ENCODE measurements at places on chromosomes 12 and 14.
A peak's percentile ranks its signal among the peaks of the same experiment; 100 is the strongest.

GRCh38 chr14:76080471-76080870, 71.3 kb upstream of the GPATCH2L start:
- no peak for DNase-seq

DNA sequence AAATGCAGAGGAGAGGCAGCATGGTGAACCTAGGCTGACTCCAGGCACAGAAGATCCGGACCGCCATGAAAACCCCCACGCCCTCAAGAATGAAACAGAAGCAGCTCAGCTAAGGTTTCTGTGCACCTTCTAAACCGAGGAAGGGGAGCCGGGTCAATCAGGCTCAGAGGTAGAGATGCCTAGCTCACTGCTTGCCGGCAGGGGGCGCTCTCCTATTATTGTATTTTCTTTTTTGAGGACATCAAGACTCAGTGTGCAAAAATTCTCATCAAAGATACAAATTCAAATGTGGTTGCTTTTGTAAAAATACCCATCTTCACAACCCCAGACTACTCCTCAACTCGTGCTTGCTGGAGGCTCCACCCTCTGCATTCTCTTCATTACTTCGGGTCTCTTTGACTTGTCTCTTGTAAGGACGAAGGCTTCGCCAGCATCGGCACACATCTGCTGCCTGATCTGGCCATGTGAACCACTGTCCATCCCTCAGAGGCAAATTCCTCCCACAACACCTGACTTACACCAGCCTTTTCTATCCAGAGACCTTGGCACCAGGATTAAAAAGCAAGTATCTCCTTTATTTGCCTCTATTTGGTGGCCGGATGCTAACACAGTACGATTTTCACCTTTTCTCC, 33.4 kb upstream of the RNASE3 start:
- no peak for DNase-seq

DNA sequence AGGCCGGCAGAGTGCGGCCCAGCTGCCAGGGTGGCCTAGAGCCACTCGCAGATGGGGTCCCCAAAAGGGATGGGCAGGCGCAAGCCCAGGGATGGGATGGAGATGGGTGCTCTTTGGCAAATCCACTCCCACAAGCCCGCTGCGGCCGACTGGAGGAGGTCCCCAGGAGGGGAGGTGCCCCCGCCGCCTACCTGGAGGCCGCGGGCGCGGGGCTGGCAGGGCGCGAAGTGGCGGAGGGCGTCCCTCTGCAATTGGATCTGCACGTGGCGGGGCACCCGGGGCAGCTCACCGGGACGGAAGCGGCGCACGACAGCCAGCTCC, 730 bp downstream of the PPP1R3E start:
- DNase-seq, result no peak

- no peak for DNase-seq
Observed at GRCh38 chr12:47753021-47754001, 5.4 kb downstream of the RAPGEF3 start.

GRCh38 chr12:3727877-3728632, 24.9 kb downstream of the CRACR2A start:
- DNase-seq, result no peak

DNA sequence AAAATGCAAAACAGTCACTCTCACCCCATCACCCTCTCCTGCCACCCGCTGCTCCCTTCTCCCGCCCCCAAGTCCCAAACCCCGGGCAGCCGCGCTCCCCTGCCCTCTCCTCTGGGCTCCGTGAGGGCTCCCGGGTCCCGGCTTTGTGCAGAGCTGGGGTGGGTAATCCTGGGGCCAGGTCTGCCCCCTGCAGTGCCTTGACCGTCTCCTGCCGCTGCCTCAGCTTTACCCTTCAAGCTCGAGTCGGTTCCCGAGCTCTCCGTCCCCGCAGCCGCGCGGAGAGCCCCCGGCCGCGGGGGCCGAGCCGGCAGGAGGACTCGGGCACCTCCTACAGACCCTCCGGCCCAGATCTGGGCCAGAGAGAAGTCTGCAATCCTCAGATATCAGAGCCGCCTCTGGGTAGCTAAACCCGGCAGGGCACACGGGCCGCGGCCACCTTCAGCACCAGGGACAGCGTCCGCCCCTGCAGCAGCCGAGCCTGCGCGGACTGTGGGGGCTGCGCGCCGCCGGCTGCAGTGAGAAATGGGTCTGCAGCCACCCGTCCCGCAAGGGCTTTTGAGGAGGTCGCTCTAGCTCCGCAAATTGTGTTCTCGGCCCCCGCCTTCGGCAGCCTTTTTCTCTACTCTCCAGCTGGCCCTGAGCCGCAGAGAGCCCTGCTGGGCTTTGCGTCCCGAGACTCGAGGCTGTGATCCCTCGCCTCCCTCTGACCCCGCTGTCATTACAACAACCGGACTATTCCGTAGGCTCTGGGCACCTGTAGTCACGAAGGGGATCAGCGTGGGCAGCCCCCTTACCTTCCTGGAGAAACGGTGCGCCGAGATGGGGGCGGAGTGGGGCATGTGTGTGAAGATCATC, 1.2 kb downstream of the PRMT8 start:
- peak; percentile 81 for DNase-seq

- no peak for DNase-seq
Observed at GRCh38 chr12:4302881-4303280, 18.1 kb upstream of the TIGAR start.

GRCh38 chr12:101570047-101570446, 24.7 kb upstream of the MYBPC1 start:
- no peak for DNase-seq

DNA sequence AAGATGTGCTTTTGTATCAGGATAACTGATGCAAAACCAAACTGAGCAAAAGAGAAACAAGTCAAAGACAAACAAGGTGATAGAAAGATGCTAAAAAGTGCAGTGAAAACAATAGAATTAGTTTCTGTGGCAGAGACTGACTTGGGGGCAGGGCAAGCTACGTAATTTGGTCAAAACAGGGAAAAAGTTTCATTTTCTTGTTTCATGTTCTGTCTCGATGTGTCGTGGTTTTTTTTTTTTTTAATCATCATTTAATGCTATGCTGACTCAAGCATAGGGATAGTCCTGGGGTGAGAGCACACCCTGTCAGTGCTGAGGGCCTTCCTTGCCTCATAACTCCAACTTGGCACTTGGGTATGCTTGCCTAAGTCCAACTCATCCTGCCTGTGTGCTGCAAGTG, 144.1 kb upstream of the PTPRQ start:
- DNase-seq, result no peak

DNA sequence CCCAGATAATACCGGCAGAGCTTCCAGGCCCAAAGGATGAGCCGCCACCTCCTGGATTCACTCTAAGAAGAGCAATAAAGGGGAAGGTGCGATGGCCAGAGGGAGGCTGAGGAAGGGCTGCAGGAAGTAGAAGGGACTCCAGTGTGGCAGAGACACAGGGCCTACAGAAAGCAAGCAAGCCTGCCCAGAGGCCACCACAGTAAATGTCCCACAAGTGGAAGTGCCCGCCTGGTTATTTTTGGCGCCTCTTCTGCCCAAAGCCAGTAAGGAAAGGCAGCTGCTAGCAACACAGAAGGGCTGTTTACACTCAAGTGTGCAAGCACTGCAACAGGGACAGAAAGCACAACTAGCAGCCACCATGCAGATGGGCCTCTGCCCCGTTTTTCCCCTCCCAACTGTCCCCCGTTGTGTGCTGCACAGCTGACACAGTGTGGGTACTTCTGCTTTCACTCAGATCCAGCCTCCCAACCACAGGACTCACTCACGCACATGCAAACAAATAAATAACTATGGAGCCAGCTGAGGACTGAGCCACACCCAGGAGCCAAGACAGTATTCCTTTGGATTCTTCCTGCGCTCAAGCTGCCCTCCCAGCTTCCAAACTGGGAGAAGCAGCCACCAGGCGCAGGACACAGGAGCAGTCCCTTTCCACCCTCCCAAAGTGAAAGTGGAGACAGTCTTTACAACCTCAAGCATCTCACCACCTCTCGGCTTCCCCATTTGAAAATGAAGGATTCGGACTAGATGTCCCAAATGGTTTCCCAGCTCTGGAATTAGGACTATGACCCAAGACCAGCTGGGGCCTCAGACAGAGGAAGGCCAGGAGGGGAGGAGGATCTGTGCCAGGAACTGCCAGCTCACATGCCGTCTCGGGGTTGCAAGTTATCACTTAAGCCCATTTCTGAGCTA, 40.0 kb upstream of the PNMA1 start:
- no peak for DNase-seq

DNA sequence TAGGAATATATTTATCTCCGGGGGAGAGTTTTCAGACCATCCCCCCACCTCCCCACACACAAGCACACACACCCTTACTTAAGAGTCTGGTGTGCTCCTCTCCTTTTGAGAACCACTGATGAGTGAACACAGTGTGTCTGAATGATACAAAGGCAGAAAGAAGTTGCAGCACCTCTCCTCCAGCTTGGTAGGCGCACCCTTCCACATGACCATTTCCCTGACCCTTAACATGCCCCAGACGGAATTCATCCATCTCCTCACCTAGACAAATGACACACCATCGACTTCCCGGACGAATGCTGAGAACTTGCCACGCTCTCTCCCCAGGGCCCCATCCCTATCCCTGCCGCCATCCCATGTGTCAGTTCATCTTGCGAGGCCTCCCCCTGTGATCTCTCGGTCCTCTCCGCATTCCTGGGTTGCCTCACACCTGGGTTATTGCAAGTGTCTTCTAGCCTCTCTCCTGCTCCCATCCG, 3.9 kb downstream of the TNFRSF1A start:
- no peak for DNase-seq

DNA sequence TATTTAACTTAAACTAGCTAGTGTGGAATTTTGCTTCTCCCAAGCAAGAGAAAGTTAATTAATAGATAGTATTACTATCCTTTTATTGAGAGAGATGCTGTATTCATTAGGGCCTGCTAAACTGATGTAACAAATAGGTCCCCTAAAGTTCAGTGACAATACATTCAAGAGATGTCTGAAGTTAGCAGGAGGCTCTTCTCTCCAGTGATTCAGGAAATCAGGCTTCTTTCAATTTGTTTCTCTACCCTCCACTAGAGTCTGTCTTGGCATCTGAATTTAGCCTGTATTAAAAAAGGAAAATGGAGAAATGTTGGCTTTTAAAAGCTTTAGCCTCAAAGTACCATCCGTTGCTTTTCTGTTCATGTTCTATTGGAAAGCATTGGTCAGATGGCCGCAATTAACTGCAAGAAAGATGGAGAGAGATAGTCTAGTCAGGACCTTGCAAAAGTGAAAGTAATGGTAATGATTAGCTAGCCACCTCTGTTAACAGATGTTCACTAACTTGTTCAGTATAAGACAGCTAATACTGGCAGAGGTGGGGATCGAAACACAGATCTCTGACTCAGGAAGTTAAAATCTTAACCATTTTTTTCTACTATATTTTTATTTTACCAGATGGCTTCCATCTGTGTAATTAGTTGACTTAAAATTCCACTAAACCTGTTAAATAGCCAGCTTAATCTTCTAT, 786.8 kb downstream of the TMTC2 start:
- no peak for DNase-seq

DNA sequence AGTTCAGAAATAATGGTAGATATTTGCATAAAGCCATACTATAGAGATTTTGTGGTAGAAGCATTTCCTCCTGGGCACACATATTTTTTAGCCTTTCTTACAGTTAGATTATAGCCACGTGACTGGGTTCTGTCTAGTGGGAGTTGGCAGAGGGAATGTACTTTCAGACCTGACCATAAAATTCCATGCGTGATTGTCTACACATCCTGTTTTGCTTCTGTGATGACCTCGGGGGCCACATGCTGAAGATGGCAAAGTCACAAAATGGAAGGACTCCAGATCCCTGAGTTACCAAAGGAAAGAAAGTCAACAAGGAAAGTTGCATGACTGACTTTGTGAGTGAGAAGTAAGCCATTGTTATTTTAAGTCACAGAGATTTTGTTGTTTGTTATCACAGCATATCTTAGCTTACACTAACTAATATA, 14.6 kb upstream of the MIA2 start:
- DNase-seq, result no peak

- DNase-seq, result no peak
Observed at GRCh38 chr12:43151441-43151981, 400.5 kb downstream of the ADAMTS20 start.

All from type B pancreatic cell (in vitro differentiated cells).